ENCODE measurements at places on chromosomes 13 and 19.
A peak's percentile ranks its signal among the peaks of the same experiment; 100 is the strongest.

GRCh38 chr13:104648291-104648690 lies 1582.1 kb upstream of the SLC10A2 start:
- DNase-seq, result no peak

DNA sequence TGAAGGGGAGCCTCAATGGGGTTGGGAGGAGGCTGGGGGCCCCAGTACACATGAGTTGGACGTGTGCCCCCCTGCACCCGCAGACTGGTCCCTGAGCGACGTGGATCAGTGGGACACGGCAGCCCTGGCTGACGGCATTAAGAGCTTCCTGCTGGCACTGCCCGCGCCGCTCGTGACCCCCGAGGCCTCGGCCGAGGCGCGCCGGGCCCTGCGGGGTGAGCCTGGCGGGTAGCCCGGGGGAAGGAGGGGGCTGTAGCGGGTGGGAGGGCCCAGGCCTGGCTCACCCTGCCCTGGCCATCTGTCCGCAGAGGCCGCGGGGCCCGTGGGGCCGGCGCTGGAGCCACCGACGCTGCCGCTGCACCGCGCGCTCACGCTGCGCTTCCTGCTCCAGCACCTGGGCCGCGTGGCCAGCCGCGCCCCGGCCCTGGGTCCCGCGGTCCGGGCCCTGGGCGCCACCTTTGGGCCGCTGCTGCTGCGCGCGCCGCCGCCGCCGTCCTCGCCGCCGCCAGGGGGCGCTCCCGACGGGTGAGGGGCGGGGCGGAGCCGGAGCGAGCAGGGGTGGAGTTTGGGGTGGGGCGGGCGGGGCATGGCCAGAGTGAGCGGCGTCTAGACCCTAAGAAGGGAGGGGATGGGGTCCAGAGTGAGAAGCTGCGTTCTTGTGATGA lies 8.1 kb downstream of the PIK3R2 start:
- DNase-seq, result peak; percentile 68

- no peak for DNase-seq
Measured at GRCh38 chr13:28438598-28439334, 56.2 kb downstream of the FLT1 start.

DNA sequence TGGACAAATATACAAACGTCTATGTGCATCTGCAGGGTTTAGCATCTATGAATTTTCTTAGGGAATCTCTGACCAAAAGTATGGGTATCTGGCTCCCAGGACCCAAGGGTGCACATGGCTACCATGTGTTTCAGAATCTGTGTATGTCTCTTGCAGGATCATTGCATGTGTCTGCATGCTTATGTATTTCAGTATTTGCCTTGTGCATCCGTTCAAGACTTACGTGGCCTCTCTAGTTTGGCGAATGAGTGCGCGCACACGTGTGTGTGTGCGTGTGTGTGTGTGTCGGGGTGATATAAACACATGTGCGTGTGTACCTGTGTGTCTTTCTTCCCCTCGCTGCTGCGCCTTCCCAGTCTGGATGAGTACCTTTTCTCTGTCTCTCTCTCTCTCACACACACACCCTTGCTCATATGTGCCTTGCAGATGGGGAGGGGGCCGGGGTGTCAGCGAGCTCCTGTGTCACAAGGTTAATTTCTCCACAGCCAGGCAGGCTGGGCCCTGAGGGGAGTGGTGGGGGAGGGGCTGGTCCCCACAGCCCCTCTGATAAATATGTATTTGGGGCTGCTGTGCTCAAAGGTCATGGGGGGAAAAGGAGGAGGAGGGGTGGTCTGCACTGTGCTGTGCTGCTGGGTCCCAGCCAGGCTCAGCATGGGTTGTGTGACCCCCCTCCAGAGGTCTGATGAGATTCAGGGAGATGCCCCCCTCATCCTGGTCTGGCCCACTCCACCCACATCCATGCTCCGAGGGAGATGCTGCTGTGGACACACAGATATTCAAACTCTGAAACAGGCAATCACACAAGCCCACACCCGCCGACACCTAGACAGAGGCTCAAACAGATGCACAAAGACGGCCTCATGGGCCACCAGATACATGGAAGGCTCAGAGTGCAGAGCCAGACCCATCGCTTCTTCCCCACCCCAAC lies 37.5 kb upstream of the POU2F2 start:
- DNase-seq, result no peak

DNA sequence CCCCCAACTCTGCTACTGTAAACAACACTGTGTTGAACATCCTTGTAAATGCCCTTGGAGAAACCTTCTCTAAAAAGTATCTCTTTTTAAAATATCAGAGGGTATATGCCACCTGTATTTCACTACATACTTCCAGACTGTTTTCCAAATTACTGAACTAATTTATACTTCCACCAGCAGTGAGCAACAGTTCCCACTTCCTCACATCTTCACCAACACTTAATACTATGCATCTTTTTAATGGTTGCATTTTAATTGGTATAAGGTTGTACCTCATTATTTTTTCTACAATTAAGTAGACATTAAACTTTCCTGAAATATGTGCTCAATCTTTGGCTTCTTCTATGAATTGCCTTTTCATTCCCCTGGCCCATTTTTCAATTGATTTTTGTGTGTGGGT lies 21.8 kb downstream of the CLEC4M start:
- DNase-seq, result no peak

GRCh38 chr19:6070720-6071485 lies 39.4 kb downstream of the RFX2 start:
- no peak for DNase-seq

GRCh38 chr13:111663953-111664421 lies 343.5 kb downstream of the TEX29 start:
- DNase-seq, result no peak

- no peak for DNase-seq
Measured at GRCh38 chr19:27522223-27522622, 1690.7 kb downstream of the UQCRFS1 start.

- DNase-seq, result no peak
Measured at GRCh38 chr13:64845110-64845509, 2385.0 kb downstream of the PCDH9 start.

GRCh38 chr19:14954071-14954655 lies 12.9 kb downstream of the OR7C2 start:
- no peak for DNase-seq

DNA sequence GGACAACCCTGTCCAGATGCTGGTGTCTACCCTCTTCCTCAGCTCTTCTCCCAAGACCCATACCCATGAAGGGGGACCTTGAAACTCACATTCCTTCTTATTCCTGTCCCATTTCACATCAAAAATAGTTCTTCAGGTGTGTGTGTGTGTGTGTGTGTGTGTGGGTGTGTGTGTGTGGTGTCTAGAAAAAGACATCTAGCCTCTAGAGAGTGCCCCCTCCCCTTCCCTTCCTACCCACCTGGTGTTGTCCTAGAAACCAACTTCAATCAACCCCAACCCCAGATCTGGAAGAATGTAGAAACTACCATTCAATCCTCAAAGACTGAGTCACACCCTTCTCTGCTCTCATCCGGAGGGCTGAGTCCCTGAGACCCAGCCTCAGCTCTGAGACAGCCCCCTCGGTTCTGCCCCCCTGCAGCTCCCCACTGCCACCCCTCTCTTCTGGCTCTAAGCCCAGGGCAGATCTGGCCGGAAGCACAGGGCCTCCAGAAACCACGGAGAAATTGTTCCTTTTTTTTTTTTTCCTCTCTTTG lies 3.5 kb downstream of the KCNN4 start:
- DNase-seq, result no peak

DNA sequence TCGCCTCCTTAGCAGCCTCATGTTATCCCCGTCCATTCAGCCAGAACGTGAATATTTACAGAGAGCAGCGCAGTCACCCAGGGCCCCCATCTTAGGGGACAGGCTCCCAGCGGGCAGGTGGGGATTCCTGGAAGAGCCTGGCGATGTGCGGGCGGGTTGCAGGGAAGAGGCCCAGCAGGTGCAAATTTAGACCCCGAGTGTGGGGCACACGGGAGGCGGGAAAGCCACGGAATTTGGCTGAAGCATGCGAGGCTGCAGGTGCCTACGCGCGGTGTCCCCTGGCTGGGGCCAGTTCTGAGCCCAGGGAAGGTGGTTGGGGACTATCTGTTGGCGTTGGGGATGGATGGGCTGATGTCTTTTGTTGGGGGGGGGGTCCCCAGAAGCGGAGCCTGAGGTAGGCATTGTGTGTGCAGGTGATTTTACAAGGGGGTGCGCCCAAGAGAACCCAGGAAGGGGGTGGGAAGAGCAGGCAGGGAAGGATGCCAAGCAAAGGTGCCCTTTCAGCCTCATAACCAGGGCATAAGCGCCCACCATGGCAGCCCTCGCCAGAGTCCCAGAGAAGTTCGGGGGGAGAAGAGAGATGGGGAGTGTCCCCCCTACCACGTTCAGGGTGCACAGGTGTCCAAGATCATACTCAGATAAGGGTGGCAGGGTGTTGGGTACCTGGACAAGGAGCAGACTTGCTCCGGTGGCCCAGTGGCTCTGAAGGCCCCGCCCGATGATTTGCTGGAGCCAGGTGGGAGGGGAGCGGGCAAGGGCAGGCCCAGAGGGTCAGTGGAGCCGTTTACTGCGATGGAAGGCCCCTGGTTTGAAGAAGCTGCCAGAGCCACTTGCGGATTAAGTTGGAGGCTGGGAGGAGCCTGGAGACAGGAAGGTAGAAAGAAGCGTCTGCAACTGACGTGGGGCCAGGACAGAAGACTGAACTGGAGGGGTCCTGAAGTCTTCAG lies 1.2 kb downstream of the TPGS1 start:
- DNase-seq, result no peak

DNA sequence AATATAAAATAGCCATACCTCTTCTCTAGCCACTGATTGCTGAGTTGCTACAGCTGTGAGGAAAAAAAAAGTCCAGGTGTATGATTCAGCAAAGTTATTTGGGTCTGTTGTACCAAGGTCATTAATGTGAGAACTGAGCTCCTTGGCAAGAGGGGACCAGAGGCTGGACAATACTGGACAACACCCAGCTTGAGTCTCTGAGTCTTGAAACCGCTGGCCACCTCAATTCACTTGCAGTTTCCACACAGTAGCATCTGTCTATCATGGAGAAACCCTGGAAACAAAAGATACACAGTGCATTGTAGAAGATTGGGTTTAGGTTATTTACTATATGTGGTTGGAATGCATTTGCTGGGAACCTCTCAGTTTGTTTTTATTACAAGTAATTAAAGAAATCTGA lies 60.4 kb downstream of the WDFY2 start:
- DNase-seq, result no peak

- DNase-seq, result no peak
Measured at GRCh38 chr13:93882086-93882651, 597.3 kb downstream of the DCT start.

GRCh38 chr19:36214386-36215275 lies at the start of the genes ZNF146 and ZNF565:
ZNF146 (plus strand) TSS chr19:36215106; CDS start chr19:36236441, 21,335 bp downstream.
ZNF565 (minus strand) TSS chr19:36214665; CDS start chr19:36201985, 12,680 bp downstream.
- DNase-seq, result peak; percentile 89

GRCh38 chr13:46475541-46475991 lies 77.4 kb upstream of the LRCH1 start:
- DNase-seq, result no peak

GRCh38 chr13:25738342-25739196 lies 313.2 kb downstream of the SHISA2 start:
- DNase-seq, result no peak

- DNase-seq, result no peak
Measured at GRCh38 chr13:45199711-45200110, 1.1 kb downstream of the KCTD4 start.

DNA sequence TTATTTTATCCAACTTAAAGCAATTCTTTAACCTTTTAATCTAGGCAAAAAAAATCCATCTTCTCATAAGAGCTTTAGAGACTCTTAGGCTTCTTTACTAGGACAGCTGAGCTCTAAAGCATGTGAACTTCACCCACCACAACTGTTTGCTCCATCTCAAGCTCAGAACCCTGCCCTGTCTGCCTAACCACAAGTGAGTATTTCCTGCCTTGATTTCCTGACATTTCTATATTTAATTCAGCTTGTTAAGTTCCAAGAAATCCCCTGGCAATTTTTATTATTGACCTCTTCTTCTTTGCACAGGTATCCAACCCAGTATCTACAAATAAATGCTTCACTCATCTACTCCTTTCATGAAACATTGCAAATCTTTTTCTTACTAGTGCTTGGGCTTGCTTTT lies 21.1 kb upstream of the CEACAM21 start:
- no peak for DNase-seq

DNA sequence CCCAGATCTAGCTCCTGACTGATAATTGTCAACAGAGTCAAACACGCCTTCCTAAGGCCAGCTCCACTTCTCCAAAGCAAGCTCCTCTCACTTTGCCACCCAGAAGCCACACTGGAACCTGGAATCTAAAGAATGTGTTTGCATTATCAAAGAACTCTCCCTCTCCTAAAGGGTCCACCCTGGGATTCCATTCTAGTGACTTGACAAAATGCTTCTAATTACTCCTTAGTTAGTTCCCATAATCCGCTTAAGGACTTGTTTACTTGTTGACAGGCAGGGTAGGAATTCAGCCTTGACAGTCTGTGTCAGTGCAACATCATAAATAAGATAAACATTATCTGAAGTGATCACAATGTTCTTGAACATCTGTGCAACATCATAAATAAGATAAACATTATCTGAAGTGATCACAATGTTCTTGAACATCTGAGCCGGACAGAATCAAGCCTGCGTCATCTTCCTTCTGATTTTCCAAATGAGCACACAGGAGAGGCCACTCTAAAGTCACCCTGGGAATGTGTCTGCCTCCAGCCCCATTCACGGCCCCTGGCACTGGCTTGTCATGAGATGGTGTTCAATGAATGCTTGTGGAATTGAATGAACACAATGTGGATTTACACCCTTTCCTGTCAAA lies 512.1 kb downstream of the IRS2 start:
- no peak for DNase-seq

- no peak for DNase-seq
Measured at GRCh38 chr13:50123515-50123861, 108.2 kb downstream of the KCNRG start.

- DNase-seq, result no peak
Measured at GRCh38 chr13:74305876-74306275, 171.7 kb upstream of the KLF12 start.

- no peak for DNase-seq
Measured at GRCh38 chr19:10209315-10209714, 14.6 kb upstream of the DNMT1 start.

DNA sequence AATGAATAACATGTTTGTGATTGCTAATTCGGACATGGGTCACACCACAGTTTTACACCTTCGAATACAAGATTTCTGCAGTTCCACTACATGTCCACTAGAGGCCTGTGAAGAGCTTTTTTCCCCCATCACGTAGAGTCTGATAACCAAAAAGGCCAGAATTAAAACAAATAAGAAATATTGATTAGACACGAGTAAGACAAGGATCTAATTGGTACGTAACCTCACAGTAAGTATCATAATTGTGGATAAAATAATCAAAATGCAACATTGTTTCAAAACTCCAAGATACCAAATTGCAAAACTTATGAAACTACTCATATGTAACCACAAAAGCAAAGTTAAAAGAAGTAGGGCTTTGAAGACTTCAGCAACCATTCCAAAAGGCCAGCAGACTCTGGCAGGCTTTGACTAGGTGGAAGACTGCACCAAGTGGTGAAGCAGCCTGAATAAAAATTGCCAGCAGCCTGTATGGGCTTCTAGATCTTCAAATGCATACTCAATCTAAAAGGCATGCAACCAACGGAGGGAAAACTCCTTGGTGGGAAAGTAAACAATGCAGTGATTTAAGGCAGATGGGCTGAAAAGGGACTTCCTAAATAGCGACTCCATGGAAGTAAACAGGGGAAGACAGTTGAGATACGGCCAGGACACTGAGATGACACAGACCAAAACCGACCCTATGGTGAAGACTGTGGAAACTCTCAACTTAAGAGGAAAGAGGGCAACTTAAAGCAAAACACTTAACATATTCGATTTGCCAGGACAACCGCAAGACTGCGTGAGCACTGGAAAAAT lies 56.7 kb downstream of the STARD13 start:
- no peak for DNase-seq
